ENCODE measurements at places on chromosomes 1 and 21.
A peak's percentile ranks its signal among the peaks of the same experiment; 100 is the strongest.

DNA sequence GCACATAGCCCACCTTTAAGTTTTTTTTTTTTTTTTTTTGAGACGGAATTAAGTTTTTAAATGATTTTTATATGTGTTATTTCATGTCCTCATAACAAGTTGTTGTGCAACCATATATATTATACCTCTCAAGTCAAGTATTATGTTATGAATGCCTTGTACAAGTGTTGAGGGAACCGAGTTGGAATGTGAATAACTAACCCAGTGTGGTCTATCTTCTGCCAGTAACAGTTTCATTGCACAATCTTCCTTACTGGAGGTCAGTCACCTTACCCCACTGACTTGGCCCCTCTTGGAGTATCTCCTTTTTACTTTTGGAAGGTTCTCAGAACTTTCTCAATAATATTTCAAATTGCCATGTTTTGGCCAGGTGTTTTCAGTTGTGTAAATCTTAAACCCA is 201.9 kb downstream of the CACNA1E start:
- DNase-seq = no peak

DNA sequence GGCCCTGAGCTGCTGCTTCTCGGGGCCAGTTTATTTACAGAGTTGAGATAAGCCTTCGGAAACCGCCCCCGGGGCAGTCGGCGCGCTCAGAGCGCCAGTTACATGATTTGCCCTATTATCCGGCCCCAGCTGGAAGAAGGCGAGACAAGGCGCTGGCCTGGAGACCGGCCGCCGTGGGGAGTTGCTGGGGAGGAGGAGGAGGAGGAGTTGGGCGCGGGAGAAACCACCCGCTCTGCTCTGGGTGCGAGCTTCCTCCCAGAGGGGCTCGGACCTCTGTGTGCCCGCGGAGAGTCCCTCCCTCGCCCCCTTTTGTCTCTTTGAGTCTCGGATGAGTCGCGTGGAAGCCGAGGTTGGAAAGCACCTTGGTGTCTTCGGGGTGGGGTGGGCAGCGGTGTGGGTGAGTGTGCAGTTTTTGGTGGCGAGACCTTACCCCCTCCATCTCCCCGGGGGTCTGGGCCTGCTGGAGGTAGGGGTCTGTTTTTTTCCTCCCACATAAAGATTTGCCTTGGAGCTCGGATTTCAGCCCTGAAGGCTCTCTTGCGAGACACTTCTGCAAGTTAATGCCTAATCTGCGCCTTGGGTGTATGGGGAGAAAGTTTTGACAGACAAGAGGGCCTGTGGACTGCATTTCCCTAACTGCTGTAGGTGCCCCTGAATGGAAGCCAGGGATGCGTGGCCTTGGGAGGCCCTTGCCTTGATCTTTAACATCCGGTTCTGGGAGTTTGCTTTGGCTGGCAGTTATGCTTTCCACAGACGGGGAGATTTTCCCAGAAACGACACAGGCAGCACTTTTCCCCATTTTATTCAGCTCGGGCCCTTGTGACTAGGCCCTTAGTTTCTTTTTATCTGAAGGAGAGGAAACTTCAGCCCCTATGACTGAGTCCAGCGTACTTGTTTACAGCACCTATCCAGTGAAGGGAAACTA is 80.0 kb downstream of the NDUFS5 start:
- no peak for DNase-seq

- no peak for DNase-seq
Observed at GRCh38 chr1:64895500-64895899, 70.8 kb downstream of the JAK1 start.

DNA sequence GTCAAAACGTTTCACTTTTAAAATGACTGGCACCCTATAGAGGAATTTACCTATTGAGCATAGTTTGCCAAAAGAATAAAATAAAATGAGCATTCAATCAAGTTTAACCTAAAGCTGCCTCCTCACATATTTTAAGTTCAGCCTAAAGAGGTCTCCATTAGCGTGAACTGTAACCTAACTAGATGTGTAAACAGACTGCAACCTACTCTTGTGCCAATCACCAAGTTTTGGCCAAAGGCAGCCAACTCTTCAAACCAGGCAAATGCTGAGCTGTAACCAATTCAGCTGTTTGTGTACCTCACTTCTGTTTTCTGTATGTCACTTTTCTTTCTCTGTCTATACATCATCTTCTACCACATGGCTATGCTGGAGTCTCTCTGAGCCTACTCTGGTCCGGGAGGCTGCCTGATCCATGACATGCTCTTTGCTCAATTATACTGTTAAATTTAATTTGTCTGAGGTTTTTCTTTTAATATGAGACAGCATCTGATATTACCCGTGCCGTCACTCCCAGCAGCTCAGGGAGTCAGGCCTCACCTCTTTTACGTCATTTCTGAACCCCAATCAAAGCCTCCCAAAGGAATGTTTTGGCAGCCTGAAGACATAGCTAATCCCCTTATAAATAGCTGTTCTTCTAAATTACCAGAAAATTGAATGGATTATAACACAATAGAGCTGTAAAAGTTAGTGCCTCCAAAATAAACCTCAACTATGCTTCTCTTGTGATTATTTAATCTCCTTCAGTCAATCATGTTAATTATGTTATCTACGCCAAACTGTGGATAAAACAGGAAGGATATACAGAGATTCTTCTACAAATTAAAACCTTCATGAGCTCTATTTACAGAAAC is 81.0 kb upstream of the NR5A2 start:
- no peak for DNase-seq

DNA sequence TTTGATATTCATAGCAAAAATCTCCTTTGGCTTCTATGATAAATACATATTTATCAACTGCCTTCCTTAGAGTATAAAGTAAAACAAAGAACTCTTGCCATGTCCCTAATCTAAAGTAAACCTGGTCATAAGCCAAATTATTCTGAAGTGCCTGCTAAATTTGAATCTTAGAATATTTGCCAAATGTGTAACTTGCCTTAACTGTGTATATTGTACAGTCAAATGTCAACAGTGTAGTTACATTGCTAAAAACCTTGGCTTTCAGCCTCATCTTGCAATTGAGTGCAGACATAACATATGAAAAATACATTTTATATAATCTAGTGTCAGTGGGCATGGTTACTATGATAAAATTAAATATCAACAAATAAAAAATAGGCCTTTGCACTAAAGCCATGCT is 583.4 kb upstream of the ADAMTS5 start:
- no peak for DNase-seq

- no peak for DNase-seq
Observed at GRCh38 chr1:168089979-168090337, 46.8 kb downstream of the GPR161 start.

DNA sequence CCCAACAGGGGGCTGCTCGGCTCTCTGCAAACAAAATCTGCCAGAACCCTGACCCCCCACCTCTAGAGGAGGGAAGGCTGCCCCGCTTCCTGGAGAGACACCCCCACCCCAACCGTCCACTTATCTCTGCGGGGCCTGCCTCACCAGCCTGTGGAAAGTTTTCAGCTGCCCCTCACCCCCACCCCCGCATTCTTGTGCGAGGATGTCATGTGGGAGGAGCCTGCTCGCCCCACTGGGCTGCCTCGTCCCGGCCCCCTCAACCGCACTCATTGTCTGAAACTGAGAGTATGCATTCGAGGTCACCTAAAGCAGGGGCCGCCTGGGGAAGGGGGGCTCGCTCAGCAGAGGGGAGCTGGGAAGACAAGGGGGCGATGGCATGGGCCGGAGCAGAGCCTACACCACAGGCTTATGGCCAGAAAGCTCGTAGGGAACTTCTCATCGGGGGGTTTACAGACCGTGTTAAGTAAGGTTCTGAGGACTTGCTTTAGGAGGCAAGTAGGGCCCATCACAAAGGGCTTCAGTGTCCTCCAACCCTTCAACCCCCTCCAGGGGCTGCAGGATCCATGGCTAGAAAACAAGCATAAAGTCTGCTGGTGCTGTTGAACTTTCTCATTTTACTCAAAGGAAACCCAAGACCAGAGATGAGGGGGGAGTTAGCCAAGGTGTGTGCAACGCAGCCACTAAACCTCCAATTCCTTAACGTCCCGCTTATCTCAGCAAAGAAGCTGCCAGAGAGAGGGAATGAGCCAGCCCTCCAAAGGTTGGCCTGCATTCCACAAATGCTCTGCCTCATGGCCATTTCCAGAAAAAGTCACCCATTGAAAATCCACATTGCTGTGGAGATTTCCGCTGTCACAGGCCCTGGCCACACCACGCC is 9.4 kb downstream of the EPHA2 start:
- DNase-seq = no peak

DNA sequence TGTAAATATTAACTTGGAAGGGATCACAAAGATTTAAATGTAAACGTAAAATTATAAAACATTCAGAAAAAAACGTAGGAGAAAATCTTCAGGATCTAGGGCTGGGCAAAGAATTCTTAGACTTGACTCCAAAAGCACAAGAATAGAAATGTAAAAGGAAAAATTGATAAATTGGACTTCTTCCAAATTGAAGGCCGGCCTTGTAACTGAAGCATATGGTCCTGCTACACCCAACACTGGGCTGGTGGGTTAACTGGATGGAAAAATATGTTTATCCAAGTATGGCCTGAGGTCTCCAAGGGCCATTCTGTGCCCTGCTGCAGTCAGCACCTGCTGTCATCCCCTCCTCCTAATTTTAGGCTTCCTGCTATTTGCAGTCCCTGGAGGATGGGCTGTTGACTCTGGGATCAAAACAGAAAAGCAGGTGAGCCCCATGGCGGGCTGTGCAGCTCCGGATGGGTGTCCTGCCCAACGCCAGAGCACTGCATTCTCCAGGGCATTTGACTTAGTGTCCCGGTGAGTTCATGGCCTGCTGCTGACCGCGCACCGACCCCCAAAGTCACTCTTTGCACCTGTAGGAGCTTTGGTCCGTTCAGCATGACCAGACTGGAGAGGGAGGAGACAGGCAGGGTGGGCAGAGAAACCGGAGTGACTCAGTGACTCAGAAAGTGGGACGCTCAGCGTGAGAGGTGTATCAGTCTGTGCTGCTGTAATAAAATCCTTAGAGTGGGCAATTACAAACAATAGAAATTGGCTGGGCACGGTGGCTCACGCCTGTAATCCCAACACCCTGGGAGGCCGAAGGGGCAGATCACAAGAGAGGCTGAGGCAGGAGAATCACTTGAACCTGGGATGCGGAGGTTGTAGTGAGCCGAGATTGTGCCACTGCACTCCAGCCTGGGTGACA is 6.1 kb upstream of the AIRE start:
- no peak for DNase-seq

DNA sequence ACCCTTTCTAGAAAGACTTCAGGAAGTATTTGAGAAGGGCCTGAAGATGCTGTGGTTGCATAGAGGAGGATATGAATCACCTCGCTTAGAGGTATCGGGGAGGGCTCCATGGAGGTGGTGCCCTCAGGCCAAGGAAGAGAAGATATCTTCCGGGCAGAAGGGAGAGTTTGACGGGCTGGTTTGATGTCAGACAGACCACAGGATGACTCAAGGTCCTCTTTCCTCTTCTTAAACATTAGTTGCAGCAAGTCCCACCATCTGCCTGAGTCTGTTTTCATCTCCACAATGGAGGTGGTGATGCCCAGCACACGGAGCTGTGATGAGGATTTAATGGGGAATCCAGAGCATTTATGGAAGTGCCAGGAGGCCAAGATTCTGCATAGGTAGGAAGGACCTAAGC is 25.1 kb upstream of the RUNX3 start:
- peak; percentile 15 for DNase-seq

DNA sequence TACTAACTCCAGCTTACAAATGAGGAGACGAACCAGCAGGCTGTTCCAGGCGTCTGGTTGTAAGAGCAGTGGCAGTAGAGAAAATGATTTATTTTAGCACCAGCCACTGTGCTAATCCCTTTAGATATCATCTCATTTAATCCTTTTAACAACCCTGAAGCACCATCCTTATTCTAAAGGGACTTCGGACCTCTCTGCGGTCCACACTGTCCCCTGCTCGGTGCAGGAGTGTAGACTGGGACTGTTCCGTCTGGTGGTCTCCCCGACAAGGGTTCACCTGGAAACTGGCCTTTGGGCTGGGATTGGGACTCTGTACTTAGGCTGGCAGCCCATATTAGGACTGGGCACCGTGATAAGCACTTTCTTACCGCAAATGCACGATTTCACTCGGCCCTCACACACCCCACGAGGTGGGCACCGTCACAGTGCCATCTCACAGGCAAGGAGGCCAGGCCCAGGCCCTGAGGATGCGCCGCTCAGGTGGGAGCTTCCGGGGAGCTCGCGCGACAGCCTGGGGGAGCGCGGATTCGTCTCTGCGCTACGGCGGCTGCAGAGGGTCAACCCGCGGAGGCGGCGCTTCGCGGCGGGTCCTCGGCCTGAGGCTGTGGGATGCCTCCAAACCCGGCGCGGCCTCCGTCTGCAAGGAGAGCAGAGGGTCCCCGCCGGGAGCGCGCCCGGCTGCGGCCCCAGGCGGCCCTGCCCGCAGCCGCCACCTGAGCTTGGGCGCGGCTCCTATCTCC is 45.2 kb downstream of the ATP1A1 start:
- DNase-seq = peak; percentile 87

DNA sequence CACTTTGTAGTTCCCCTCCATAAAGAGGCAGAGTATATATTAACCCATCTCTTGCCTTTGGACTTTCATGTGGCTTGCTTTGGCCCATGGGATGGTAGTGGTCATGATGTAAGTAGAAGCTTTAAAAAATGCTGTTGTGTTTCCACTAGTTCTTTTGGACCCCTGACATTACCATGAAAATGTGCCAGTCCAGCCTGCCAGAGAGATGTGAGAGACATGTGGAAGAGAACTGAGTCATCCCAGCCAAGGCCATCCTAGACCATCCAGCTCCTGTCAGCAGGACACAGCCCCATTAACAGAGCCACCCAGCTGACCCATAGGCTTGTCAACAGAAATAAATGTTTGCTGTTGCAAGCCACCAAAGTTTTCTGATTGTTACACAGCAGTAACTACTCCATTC is 3.9 kb upstream of the CD101 start:
- no peak for DNase-seq
